ENCODE measurements at places on chromosomes 5 and 9. TPM values are rescaled to one million over a fixed set of nuclear protein-coding genes. Genes with fewer than 3 reads are reported as not detected.

The FOXD4L4 gene
- total RNA-seq: not detected

The UBE2D2 gene
- 152 TPM for total RNA-seq

The GARIN3 gene
- not detected for total RNA-seq

The APBB3 gene
- 65.6 TPM for total RNA-seq

The SPINK13 gene
- total RNA-seq: not detected

The PDLIM4 gene
- not detected for total RNA-seq

The CORO2A gene
- total RNA-seq: 12.3 TPM

The PLAC8L1 gene
- total RNA-seq: not detected

The PCDHGA8 gene
- not detected for total RNA-seq

The PCSK5 gene
- total RNA-seq: 12.7 TPM

The TEX48 gene
- total RNA-seq: not detected

The PCDHA9 gene
- not detected for total RNA-seq

The SHROOM1 gene
- total RNA-seq: 1.1 TPM

The ADGRD2 gene
- total RNA-seq: not detected

The LECT2 gene
- not detected for total RNA-seq

The MRPS2 gene
- total RNA-seq: 36.6 TPM

The ENTPD2 gene
- total RNA-seq: not detected

The HMMR gene
- 0.84 TPM for total RNA-seq

The CTXN3 gene
- not detected for total RNA-seq

The FCN1 gene
- total RNA-seq: 0.51 TPM

The SLC36A2 gene
- total RNA-seq: not detected

The DAB2 gene
- 0.84 TPM for total RNA-seq

The IRX1 gene
- not detected for total RNA-seq

The GMCL2 gene
- not detected for total RNA-seq

The MYOZ3 gene
- total RNA-seq: not detected

The OTP gene
- total RNA-seq: not detected

The TYRP1 gene
- not detected for total RNA-seq

The PCDHGA2 gene
- total RNA-seq: not detected

The ANKRD55 gene
- total RNA-seq: 3.4 TPM

The PRRC1 gene
- 38.9 TPM for total RNA-seq

The OR2V1 gene
- not detected for total RNA-seq

The UBQLN1 gene
- 103 TPM for total RNA-seq

The ADAM19 gene
- 34.8 TPM for total RNA-seq

The MOB3B gene
- 0.72 TPM for total RNA-seq

The CYLC2 gene
- total RNA-seq: not detected

The GABRA1 gene
- total RNA-seq: not detected

The LCN9 gene
- not detected for total RNA-seq

The TCERG1 gene
- 67.4 TPM for total RNA-seq

The FUT7 gene
- 5.8 TPM for total RNA-seq

The PCDHB15 gene
- 0.16 TPM for total RNA-seq

The SLC6A18 gene
- not detected for total RNA-seq

The LCN2 gene
- not detected for total RNA-seq
